Stimulated activated CD4-positive, alpha-beta T cell treated with anti-CD3 and anti-CD28 coated beads, Interleukin-2, amount 100 ng/mL, for 48 hours (primary cell): ENCODE measurements at places on chromosomes 12 and 14.

- no peak for DNase-seq
Observed at GRCh38 chr12:131065279-131065678, 111.6 kb downstream of the ADGRD1 start.

GRCh38 chr12:47270782-47271664, 191.3 kb upstream of the AMIGO2 start:
- no peak for DNase-seq

DNA sequence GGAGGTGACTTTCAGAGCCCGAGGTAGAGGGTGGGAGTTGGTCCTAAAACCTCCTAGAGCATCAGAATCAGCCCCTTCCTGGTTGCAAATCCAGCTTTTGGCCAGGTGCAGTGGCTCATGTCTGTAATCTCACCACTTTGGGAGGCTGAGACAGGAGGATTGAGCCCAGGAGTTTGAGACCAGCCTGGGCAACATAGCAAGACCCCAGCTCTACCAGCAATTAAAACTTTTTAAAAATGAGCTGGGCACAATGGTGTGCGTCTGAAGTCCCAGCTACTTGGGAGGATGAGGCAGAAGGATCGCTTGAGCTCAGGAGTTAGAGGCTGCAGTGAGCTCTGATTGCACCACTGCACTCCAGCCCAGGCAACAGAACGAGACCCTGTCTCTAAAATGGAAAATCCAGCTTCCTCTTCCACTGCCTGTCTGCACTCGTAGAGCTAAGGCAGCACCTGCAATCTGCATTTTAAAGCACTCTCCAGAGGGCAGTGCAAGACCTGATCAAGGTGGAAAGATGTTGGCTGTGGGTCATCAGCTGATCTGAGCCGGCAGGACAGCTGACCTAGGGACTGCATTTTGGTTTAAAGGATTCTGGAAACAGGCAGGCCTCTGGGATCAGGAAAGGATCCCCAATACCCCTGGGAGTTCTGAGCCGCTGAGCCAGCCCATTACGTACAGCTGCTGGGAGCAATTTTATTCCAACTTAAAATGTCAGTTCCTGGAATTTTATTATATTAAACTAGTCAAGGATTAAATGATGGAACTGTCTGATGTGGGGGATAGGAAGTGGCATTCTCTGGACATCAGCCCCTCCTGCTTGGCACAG, 1.8 kb upstream of the TESC start:
- DNase-seq: no peak

GRCh38 chr14:63009495-63009894, 35.8 kb downstream of the KCNH5 start:
- DNase-seq: no peak

- no peak for DNase-seq
Observed at GRCh38 chr14:36845356-36846012, 183.8 kb downstream of the PAX9 start.

GRCh38 chr14:28542040-28542439, 224.5 kb upstream of the FOXG1 start:
- no peak for DNase-seq

GRCh38 chr14:104654119-104654518, 35.3 kb upstream of the INF2 start:
- no peak for DNase-seq

DNA sequence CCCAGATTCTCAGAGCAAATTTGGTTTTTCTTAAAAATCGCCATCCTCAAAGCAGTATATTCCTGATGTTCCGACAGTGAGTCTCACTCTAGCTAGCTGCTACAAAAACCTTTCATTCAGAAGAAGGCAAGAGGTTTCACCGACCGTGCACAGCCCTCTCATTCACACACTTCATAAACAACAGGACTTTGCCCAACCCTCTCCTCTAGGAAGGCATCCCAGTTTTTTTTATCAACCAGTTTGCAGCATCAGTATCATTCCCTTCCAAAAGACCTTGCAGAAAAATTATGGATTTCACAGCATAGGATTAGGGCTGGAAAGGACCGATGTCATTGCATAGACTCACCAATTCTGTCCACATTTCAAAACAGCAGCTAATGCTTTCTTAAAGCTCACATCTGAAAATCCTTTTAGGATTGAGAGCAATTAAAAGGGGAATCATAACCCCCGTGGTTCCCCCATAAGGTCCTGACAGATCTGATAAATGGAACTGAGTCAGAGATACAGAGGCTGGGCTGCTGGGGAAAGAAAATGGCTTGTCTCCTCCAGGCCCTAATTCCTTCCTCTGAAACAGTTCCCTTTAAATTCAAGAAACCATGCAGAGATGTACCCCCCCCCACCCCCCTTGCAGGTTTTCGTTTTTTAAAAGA, 597 bp downstream of the SVOP start:
- no peak for DNase-seq

GRCh38 chr12:106131676-106132075, 7.1 kb downstream of the NUAK1 start:
- no peak for DNase-seq

DNA sequence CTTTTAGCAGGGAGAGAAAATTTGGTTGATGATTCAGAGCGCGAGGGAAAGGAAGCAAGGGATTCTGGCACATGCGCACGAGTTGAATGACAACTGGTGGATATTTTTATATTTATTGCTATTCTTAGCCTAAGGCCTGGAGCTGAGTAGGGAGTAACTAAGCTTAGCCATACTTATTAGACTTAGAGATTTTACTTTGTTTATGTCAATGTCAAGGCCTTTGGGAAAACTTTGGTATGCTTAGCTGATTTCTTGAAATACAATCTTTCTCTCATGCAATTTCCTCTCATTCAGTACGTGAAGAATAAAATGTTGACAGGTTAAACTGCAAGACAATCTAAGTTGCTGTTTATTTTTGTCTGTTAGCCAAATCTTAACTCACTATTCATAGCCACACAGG, 101.1 kb downstream of the CRADD start:
- DNase-seq: no peak

DNA sequence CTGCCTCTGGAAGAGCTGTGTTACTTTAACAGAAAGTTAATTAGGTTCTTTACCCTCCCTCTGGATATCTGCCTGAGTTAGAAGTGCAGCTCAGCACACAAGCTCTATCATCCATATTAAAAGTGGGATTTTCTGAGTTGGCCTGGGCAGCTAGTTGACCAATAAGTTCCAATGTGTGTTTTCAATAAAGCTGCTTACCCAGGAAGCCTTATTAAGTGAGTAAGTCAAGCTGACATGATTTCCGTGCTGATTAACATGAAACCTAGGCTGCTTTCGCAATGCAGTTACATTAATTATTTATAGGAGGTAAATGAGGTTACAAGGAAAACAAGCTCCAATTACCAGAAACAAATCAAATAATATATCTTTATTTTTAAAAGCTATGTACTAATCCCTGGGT, 4.8 kb downstream of the NEUROD4 start:
- no peak for DNase-seq

GRCh38 chr12:118175823-118176447, 40.0 kb downstream of the PEBP1 start:
- no peak for DNase-seq

- DNase-seq: peak; percentile 8
Observed at GRCh38 chr14:74302152-74302628, 544 bp downstream of the ABCD4 start.

- DNase-seq: no peak
Observed at GRCh38 chr12:57451233-57451778, 3.8 kb upstream of the INHBE start.

DNA sequence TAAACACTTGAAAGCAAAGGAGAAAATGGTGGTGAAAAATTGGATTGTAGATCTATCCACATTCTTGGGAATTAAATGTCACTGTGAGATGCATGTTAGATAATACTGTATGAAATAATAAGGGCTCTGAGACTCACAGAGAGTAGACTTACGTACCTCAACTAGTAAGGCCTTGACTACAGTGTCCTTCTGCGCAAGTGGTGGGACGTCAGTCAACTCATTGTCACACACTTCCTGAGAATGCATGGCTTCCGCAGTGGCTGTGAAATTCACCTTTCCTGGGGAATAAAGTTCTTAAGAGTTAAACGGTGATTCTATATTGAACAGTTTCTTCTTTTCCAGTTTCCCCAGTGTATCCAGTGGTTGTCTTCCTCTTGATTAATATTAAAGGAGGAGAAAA, 32.6 kb upstream of the PZP start:
- no peak for DNase-seq

DNA sequence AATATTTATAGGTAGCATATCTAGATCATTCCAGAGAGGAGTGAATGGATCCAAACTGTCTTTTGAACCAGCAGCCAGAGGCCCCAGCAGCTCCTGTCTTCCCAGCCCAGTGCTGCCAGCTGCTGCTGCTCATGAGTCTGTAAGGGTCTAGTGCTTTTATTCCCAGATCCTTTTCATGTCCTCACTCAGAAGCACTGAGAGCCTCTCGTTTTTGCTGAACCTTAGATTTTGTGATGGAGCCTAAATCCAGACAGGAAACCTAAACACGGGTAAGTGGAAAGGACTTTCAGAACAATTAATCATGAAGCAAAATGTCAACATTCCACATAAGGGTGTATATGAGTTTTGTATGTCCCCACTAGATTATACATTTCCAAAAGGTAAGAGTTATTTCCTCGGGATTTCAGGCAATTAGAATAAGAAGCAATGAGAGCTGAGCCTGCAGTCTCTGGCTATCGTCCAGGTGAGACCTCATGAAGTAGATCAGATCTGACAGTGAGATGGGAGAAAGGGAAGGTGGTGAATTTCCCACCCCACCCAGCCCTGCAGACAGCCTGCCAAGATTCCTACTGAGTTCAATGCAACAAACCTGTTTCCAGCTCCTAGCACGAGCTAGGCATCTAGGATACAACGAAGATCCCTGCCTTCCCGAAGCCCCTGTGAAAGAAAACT, 84.4 kb downstream of the NINJ2 start:
- no peak for DNase-seq

DNA sequence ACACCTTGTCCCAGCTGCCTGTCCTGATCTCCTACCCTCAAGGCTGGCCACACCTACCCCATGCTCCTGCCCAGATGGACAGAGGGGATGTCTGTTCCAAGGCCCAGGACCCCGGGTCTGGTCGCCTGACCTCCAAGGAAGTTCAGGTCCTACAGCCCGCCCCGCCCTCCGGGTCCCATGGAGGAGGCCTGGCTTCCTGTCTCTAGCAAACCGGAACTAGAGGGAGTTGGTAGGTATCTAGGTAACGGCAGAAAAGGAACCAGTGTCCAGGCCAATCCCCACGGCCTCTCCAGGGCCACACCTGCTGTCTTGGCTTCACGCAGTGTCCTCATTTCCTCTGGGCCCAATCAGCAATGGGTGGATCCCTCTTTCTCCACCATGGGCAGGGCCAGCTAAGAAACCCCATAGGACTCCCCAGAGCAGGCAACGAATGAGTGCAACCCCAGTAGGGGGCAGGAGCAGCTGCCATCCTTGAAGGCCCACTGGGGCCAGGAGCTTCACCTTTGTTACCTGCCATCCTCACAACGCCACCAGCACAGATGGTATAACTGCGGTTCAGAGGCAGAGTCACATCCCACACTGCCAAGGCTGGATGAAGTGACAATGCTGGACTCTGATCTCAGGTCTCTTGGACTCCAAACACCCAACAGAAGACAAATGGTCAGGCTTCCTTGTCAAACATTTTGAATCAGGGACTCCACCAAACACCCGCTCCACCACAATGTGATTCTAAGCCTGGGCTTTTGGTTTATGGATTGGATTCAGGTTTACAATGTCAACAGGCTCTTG, 25.1 kb upstream of the RPLP0 start:
- no peak for DNase-seq

GRCh38 chr14:81533212-81533535, 479 bp downstream of the SEL1L start:
- DNase-seq: no peak

DNA sequence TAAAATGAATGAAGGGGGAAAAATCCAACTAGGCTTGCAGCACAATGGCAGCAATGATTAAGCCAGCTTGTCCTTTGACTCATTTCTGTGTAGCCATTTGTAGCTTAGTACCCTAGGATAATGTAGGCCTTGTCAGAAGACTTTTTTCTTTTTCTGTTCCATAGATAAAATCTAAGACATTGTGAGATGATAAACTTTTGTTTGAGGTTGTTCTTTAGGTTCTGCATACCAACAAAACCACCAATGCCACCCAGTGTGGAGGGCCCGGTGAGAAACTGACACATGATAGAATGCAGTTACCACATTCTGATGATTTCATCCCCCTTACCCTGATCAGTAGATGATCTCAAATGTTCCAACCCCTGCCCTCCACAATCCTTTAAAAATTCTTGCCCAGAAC, 6.6 kb upstream of the KLRD1 start:
- no peak for DNase-seq

DNA sequence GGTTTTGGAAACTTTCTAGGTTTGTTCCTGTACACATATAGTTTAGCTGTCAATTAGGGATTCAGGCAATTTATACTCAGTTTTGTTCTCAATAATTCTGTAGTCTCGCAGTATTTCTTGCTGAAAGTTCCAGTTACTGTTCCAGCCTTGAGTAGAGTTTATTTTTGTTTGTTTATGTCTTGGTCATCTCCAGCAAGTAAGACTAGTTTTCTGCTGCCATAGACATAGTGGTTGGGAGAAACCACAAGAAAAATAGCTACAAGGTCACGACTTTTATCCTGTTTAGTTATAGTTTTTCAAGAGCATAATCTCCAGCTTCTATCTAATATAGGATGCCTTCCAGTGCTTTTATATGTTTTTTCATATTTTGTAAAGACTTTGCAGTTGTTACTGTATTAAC, 99.6 kb upstream of the FOXG1 start:
- no peak for DNase-seq

DNA sequence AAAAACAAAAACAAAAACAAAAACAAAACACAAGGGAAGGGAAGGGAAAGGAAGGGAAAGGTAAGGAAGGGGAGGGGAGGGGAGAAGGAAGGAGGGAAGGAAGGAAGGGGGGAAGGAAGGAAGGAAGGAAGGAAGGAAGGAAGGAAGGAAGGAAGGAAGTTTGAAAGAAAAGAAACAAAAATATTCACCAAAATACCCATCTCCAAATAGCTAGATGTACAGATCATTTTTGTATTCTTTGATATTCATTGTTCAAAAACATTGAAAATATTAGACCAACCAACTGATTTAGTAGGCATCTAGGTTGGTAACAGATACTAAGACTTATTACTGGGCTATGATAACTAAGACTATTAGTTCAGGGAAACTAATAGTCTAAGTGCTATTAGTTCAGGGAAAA, 39.1 kb upstream of the USP15 start:
- DNase-seq: no peak

DNA sequence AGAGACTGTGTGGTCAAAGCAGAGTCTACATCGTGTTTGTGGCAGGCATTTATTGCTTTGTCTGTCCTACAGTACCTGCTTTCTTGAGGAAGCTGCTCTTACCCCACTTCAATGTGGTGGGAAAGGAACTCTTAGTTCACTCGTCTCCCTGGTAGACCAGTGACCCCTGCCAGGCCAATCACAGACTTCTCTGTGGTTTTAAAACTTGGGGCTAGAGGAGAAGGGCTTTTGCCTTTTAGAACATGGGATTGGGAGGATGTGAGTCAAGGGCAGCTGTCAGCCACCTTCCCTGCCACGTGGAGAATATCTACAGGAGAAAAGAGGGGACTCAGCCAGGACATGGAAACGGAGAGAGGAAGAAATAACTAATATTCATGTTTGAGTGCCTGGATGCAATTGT, 36.8 kb upstream of the TMED10 start:
- no peak for DNase-seq
